ENCODE measurements at places on chromosomes 3 and 15.

- no peak for DNase-seq
These were observed 35.8 kb downstream of the ARNT2 start for GRCh38 chr15:80440024-80440423.

DNA sequence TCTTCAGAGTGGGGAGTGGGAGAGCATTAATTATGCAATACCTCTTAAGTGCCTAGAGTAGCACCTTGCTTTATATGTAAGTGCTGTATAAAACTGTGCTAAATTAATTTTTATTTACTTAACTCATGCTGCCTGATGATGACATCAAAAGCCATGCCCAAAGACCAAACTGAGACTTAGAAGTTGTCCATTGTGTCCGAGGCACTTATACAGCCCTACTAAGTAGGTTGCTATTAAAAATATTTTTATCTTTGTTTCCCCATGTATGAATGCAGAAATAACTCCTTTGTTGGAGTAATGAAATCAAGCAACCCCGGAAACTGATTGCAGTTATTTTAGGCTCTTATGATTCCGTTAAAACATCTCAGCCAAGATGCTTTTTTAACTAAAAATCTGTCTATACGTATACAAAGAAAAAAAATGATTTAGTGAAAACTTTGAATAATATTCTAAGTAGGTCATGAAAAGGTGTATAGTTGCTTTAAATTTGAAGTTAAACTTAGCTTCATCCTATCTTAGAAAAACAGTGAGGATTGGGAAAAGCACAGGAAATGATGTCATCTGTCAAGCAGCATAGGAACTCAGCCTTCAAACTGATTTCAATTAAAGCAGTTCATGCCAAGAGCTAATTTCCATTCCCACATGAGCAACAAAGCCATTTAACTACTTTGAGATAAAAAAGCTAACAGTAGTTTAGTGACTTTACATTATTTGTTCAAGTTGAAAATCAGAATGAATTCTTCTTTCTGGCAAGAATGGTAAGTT, 43.0 kb downstream of the FBN1 start:
- DNase-seq, result peak; percentile 85

DNA sequence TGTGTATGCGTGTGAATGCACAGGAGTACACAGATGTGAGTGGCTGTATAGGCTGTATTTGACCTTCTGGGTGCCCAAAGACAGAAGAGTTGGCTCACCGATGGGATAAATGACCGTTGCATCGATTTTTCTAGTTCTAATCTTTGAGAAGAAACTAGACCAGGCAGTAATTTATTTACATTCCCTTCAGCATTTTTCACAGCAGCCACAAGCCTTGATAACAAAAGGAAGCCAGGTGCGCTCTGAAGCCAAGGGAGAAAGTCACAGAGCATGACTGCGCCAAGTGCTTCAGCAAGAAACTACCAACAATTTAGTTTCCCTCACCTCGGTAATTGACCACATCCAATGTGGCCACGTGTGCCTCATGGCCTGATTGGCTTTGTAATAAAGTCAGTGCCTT, 5.9 kb upstream of the FAM3D start:
- no peak for DNase-seq

DNA sequence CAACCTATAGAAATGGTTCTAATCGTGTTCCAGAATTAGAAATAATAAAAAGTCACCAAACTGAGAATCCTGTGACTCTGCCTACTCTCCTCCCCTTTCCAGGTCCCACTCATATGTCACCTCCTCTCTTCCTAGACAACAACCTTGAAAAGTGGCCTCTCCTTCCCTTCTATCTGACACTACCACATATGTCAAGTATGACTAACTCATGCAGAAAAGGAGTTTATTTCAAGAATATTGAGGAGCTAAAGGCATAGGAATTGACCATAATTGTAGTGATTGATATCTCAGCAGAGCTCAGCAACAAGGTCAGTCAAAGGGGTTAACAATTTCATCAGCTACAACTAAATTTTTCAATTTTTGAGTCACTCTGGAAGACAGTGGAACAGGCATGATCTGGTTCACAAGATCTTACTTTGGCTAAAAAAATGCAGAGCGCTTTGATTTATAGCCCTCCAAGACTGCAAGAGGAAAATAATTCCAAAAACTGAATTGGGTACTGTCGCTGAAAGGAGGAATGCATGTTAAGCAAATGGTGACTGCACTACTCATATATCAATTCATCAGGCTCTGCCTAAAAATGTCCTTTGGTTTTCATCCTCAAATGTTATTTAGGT, 160.6 kb upstream of the ARHGEF26 start:
- DNase-seq, result peak; percentile 51

DNA sequence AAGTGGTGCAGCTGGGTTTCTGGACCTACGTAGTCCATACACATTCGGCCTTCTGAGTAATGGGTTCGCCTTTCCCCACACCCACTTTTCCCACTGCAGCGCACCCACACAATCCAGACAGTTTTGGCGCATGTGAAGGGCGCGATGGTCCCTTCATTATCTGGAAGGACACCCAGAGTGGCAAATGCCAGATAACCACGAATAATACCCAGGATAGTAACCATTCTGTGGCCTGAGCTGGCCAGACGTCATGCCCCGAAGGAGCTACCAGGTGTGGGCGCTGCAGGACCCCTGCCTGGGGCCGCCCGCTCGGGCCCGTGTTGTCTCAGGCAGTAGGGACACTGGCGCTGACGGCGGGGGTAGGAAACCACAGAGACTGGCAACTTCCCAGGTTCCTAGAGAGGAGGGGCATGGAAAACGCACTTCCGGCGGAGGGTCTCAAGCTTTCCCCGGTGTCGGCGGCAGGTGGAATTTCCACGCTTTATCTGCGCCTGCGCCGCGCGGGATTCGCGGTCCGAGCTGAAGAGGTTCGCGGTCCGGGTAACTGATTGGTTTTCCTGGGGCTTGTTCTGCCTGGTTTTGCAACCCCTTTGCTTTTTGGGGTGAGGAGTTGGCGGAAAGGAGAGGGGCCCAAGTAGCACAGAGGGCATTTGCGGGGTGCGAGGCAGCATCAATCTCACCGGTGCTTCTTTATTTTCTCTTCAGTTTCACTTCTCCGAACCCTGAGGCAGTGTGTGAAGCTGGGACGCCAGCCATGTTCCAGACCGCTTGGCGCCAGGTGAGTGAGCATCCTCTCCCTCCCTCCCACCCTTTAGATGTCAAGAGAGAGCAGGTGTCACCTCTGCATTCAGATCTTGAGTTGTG, at the start of gene ZNF620:
Gene ZNF620, plus strand, starts transcription at position 441 of the 864 bp plus-strand sequence. Its CDS starts 314 bp downstream, at position 755.
- peak; percentile 27 for DNase-seq

GRCh38 chr3:12627370-12627769, 36.5 kb downstream of the RAF1 start:
- no peak for DNase-seq

DNA sequence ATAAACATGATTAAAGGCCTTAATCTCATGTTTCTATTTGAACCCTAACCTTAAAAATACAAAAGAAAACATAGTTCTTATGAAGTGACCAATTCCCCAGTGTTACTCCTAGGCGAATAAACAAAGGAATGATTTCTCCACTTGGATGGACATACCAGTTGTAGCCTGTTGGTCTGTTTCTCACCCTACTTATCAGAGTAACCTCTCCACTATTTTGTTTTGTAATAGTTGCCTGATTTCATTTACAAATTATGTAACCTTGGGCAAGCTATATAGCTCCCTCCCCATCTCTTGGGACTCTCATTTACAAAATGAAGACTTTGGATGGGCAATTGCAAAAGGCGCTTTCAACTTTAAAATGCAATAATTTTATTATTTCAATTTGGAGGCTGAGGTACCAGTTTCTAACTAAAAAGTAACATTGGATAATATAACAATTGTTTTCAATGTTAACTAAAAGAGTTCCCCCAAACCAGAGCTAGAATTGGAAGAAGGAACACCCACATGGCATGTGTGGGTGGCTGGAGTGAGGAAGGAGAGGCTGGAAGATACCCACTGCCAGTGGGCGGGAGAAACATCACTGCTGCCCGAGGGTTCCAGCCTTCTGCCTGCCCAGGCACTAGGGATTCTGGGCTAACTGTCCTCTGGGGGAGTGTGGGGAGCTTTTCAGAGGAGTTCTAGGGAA, 74.2 kb downstream of the RFTN1 start:
- DNase-seq, result peak; percentile 79

DNA sequence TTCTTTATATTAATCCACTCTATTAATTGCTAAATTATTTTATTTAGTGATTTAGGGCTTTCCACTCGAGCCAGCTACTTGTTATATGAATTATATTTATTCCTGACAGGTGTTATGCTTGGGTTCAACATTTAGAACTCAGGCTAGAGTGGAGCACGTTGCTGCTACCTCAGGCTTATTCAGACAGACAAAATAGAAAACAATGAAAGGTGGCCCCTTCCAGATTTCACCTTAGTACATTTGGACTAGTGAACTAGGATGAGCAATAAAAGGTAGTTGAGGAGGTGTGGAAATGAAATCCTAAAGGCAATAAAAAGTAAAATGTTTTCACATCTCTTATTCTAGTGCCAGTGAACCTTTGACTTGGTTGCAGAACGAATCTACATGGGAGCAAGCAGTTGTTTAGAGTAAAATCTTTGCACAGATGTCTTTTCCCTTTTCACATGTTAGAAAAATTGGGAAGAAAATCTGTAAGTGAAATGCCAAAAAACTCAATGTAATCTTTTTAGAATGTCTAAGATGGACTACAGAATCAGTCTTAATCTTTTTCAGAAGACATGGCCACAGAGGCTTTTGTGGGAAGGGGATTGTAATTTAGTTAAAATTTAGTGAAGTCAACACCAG, 63.8 kb downstream of the AKAP13 start:
- DNase-seq, result no peak

- no peak for DNase-seq
These were observed 10.2 kb downstream of the BDH1 start for GRCh38 chr3:197545571-197545970.

GRCh38 chr15:43441316-43441715, 51.6 kb downstream of the TP53BP1 start:
- peak; percentile 64 for DNase-seq

- no peak for DNase-seq
These were observed 238.8 kb downstream of the OPA1 start for GRCh38 chr3:193831495-193832455.

DNA sequence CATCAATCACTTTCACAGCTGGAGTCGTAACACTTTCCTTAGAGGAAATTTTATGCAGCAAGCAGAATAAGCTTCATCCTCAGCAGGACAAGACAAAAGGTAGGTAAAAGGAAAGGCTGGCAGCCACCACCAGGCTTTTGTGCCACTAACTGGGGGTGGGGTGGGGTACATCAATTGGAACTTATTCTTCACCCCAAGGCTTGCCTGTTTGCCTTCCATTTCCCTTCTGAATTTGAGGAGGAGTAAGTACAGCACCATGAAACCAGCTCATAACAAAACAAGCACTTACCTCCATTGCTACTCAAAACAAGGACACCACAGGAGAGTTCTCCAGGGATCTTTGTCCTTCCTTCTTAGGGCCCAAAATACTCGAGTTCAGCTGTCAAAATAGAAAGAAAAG, 296.8 kb downstream of the ARRDC4 start:
- DNase-seq, result no peak

GRCh38 chr15:32802286-32802936, 84.6 kb downstream of the GREM1 start:
- DNase-seq, result peak; percentile 91

DNA sequence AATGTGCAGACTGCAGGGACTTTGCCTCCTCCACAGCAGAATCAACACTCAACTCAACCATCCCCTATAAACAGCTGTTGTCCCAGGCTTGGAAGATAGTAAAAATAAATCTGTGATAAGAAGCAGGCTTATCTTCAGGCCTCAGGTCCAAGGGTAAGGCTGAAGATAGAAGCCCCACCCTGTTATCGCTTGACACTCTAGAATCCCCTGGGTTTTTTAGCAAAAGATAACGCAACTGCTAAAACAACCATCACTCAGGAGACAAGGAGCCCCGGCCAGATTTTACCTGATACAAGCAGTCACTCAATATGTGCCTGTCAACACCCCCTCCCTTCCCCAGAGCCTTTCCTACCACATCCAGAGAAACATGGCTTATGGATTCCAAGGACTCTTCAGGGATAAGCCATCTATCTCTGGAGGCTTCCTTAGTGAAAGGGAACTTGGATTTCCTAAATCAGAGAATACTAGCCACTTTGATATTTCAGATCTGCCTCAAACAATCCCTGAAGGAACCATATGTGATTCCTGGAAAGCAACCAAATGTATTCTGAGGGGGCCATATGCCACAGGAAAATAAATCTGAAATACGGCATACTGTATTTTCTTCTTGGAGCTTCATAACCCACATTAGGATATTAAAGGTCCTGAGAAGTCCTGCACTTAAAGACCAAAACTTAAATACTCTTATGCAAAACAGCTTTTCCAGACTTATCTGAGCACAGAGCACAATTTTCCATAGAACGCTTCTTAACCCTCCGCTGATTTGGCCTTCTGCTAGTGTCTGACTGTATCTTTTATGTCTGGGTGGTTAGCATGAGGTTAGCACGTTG, 60.4 kb downstream of the LYZL4 start:
- no peak for DNase-seq

DNA sequence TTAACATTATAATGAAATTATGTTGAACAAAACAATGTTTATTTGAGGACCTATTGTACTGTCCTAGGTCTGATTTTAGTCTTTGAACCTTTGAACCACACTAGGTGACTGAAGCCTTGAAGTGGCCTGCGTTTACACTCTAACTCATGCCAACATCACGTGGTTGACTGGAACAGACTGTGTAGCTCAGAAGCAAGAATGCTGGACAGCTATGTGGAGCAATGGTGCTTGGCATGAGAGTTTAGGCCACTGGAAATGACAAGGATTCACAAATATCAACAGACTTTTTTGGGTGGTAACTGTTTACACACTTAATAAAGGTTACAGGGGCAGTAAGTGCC, 391.5 kb downstream of the RAP2B start:
- no peak for DNase-seq

GRCh38 chr3:6781092-6781491, 79.8 kb upstream of the GRM7 start:
- no peak for DNase-seq

DNA sequence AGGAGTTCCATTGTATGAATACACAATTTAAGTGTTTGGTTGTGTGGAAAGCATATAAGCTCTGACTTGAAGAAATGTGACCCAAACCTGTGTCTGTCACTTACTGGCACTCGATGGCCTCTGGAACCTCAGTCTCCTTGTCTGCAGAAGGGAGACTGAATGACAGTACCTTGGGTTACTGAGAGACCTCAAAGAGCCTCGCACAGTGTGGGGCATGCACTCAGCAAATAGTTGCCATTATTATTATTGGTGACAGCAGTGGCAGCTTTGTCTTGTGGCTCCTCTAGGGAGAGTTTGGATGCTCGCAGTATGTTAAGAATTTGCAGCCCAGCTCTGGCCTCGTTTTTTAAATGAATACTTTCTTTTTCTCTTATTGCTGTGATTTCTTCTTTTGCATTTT, 43.4 kb downstream of the EEFSEC start:
- DNase-seq, result no peak

DNA sequence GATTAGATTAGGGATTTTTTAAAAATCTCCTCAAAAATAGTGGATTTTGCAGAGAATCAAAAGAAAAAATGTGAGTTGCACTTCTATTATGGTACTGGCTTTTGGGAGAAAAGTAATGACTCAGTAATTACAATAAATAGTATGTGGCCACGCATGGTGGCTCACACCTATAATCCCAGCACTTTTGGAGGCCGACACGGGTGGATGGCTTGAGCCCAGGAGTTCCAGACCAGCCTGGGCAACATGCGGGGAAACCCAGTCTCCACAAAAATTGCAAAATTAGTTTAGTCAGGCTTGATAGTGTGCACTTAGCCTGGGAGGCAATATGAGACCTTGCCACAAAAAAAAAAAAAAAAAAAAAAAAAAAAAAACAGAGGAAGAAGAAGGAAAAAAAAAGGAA, 1098.2 kb downstream of the ZPLD1 start:
- DNase-seq, result no peak

Data from AG10803 (cell line).